Muscle of leg (tissue), 16 donors: ENCODE measurements at places on chromosomes 1 and 21.
A peak's percentile ranks its signal among the peaks of the same experiment; 100 is the strongest.

DNA sequence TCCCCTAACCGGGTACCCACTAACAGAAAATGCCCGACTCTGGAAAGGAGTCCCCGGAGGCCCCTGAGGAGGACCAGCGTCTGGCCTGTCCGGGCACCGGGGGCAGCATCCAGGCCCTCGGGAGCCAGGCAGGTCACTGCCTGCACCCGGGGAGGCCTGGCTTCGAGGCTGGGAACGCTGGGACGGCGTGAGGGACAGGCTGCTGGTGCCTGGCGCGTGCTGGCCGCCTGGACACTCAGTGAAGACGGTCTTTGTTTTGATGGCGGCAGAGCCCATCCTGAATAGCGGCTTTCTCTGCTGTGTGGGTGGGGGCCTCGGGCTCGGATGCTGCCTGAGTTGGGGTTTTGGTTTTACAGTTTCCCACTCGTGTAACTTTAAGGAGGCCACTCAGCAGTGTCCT lies 37.6 kb downstream of the PRKCZ start:
- no peak for DNase-seq

- DNase-seq = peak; percentile 55
These were observed 59.5 kb downstream of the POFUT2 start for GRCh38 chr21:45228171-45228641.

DNA sequence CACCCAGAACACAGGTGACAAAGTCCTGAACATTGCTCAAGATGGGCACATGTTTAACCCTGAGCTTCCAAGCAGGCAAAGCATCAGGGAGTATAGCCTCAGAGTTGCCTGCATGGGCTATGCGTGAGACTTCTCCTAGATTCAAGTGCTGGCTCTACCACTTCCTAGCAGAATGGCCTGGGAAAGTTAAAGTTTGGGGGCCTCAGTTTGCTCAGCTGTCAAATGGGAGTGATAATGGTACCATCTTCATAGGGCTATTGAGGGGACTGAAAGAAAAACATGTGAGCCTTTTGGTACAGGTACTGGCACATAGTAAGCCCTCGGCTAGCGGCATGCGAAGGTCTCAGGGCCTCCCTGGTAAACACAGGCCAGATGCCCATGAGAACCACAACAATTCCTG lies 28.0 kb upstream of the SMIM12 start:
- no peak for DNase-seq

DNA sequence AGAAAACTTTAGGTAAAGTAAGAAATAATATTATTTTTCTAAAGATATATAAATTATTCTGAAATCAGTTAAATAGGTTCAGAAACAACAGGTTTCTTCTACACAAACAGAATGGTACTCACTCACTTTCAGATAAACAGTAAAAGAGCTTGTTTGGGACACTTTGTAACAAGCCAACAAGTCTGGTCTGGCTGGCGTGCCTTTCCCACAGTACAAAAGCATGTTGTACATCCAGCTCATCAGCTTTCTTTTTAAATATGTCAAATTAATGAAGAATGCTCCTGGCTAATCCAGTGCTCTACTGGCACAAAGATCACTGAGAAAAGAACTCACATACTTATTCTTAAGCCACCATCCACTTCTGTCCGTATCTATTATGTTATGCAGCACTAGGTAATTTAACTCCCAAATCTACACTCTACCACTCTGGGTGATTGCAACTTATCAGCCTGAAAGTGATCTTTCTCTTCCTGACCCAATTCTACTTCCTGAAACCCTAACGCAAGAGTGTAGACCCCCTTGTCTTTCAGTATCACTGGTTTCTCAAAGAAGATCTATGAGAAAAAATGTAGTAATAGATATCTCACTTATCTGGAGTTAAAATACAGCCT lies 32.6 kb downstream of the TRIT1 start:
- no peak for DNase-seq

DNA sequence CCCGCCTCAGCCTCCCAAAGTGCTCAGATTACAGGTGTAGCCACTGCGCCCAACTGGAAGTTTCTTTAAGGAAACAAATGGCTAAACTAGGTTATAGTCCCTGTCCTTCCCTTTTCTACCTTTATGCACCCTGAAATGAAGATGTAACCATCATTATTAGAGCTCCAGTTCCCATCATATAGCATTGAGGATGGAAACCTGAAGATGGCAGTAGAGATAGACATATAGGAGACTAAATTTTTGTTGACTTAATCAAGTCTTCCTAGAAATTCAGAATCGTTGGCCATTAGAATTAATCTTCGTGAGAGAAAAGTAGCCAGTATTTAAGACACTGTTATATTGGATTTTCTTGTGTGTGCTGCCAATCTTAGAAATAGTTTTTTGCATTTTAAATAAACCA lies 1016.3 kb upstream of the NCAM2 start:
- DNase-seq = no peak

DNA sequence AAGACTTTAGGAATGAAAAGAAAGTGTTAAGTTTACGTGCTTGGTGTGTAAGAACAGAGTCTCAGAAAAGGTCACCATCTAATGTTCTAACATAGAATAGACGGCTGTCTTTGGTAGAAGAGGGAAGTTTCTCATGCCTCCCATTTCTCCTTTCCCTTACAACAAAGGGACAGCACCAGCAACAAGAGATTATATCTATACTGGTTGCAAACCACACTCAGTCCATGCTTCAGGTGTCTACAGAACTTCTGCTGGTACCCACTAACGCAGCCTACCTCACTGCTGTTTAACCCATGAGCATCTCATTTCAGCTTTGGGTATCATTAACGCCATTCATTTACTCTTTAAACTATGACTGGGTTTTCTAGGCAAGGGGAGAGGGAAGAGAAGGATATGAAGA lies 9.2 kb upstream of the ITPKB start:
- no peak for DNase-seq

GRCh38 chr1:53807916-53808315 lies 30.2 kb downstream of the NDC1 start:
- DNase-seq = no peak

DNA sequence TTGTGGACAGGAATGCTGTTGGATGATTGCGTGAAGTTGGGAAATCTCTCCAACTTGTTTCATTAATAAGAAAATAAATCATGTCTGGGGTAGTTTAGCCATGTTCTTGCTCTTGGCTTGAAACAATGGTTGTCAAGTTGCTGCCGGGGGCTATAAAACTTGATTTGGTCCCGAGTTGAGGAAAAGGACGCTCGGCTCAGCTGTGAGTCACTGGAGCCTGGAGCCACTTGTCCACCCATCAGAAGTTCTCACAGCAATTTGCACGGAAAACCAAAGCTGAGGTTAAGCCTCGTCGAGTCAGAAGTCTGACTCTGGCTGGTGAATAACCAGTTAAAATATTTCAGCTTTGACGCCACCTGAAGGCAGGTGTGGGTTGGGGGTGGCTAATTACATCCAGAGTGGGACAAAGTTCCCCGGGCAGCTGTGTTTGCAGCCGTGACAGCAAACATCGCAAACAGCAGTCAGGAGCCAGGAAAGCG lies 19.7 kb upstream of the RIPK4 start:
- no peak for DNase-seq

- no peak for DNase-seq
These were observed 20.6 kb upstream of the PTTG1IP start for GRCh38 chr21:44893948-44894656.

DNA sequence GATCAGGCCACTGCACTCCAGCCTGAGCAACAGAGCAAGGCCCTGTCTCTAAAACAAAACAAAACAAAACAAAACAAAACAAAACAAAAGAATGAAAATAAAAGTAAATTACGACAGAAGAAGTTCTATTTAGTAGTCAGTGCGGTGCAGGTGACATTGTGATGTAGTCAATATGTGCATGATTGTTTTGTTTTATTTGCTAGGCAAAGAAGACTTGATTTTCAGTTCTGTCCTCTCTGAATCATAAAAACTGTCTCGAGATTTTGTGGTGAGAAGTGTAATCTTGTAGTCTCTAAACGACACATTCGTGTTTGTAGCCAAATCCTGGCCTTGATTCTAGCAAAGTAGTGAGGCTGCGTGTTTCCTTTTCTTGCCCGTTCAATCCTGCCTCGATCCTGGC lies 23.5 kb downstream of the PEX14 start:
- no peak for DNase-seq

DNA sequence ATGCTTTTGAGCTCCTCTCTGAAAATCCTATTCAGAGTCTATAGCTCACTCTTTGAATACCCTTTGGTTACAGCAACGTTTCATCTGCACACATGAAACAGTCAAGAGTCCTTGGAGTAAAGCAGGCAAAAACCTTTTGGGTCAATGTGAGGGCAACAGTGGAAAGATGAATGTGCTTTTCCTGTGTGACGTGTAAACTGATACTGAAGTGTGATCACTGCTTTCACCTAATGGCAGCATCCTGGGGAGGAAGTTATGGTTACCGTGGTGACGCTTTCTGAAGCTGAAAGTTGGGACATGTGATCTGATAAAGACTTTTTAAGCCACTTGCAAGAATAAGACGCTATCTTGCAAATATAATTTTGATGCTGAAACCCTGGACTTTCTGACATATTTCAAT lies 160.0 kb downstream of the SEC16B start:
- no peak for DNase-seq

DNA sequence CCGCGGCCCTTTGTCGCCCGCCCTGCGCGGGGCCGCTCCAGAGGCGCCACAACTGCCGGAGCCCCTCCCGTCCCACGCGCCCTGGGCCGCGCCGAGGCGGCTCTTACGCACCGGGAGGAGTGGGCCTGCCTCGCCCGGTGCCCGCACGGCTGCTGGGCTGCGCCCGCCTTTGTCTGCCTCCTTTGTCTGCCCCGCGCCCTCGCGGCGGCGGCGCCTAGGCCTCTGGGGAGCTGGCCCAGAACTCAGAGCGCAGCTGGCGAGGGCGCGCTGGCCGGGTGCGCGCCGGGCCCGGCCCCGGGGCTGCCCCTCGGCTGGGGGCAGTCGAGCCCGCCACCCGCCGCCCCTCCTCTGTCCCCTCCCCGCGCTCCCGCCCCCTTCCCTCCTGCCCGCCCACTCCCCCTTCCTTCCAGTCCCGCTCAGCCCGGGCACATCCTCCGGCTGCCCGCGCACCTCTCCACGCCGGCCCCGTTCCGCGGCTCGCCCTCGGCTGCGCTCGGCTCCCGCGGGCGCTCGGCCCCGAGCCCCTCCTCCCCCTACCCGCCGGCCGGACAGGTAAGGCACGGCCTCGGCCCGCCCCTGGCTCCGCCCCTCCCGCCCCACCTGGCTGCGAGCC lies at the start of gene DRAXIN:
DRAXIN (plus strand) TSS at position 409 of the 613 bp plus-strand sequence. CDS start 14,549 bp downstream, outside the sequence.
- no peak for DNase-seq

DNA sequence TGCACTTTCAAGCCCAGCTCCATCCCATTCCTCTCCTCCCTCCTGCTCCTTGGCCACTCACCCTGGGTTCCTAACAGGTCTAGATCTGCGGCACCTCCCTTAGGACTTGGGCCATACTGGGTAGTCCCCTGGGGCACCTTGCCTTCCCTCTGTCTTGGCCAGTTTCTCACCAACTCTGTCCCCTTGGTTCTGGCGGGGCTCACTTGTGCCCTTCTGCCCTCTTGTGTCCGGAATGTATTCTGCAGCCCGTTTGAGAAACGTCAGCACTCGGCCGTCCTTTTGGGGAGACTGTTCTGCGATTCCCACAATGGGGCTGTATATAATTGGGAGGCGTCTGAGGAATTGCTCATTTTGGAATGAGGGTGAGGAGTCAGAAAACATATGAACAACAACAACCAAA lies 162.4 kb downstream of the ZSCAN20 start:
- DNase-seq = no peak

GRCh38 chr1:151934048-151934493 lies 24.8 kb upstream of the THEM4 start:
- DNase-seq = peak; percentile 84

GRCh38 chr1:19426294-19427086 lies 58.8 kb downstream of the CAPZB start:
- no peak for DNase-seq

GRCh38 chr1:85314726-85315125 lies 38.3 kb upstream of the BCL10 start:
- no peak for DNase-seq

GRCh38 chr1:161223805-161224694 lies 622 bp upstream of the APOA2 start:
- DNase-seq = no peak

- DNase-seq = peak; percentile 89
These were observed 8.7 kb upstream of the PIK3C2B start for GRCh38 chr1:204503122-204503912.

GRCh38 chr1:196466654-196467053 lies 141.6 kb downstream of the KCNT2 start:
- peak; percentile 18 for DNase-seq

DNA sequence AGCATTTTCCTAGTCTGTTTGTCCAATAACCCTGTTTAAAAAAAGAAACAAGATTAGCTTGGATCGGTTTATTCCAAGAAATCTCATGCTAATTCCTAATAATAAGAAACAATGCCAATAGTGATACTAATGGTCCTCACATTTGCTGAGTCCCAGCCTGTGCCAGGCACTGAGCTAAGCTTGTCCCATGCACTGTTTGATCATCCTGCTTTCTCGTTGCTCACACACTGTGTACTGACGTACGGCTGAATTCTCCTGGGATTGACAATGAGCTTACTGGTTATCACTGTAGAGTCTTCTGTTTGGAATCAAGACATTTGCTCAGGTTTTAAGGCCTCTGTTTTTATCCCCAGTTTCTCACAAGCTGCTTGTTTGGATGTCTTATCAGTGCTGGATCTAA lies 71.1 kb downstream of the CACNA1E start:
- no peak for DNase-seq

GRCh38 chr1:67970088-67970487 lies 80.3 kb downstream of the DIRAS3 start:
- DNase-seq = no peak

- peak; percentile 3 for DNase-seq
These were observed 45.6 kb downstream of the KYAT3 start for GRCh38 chr1:88946861-88947260.
